ENCODE measurements at places on chromosomes 2 and 18.
A peak's percentile ranks its signal among the peaks of the same experiment; 100 is the strongest.

- DNase-seq, result no peak
These were observed 4.1 kb upstream of the PTPN18 start for GRCh38 chr2:130351711-130352110.

DNA sequence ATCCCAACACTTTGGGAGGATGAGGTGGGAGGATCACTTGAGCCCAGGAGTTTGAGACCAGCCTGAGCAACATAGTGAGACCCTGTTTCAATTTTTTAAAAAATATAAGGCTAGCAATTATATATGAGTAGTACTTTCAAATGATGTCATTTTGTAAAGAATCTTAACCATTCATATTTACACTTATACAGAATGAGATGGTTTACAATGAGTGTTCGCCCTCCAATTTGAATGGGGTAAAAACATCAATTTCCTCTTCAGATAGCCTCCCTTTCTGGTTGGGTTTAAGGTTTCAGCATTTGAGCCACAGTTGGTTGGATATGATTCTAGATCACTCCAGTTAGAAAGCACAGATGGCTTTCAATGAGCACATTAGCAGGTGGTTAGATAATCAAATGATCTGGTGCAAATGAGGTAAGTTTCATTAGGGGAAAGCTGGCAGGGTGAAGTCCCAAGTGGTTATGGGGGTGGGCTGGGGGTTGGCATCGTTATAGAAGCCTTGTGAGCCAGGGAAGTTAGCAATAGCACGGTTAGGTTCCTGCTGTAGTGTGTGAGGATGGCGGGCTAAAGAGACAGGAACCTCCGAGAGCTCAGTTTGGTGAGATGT lies 63.9 kb downstream of the TRPM8 start:
- DNase-seq, result peak; percentile 58

- no peak for DNase-seq
These were observed 40.5 kb downstream of the RBKS start for GRCh38 chr2:27849558-27850205.

- no peak for DNase-seq
These were observed 5.2 kb upstream of the COMMD1 start for GRCh38 chr2:61900281-61900680.

DNA sequence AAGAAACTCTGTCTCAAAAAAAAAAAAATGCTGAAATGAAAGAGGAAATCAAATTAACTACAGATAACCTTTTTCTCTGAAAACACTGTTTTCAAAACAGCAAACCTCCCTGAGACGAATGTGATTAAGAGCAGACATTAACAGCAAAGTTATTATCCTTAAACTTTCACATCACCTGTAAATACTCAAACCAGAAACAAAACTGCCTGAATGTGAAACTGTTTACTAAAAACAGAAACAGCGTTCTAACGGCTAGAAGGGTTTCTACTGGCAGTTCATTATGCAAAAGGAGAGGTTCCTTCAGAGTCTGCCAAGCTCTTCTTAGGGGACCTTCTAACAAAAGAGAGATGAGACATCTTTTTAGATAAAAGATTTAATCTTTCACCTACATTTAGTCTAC lies 45.9 kb downstream of the PNO1 start:
- DNase-seq, result no peak

- DNase-seq, result no peak
These were observed 2.9 kb upstream of the CTAGE1 start for GRCh38 chr18:22420652-22421051.

- no peak for DNase-seq
These were observed 93.0 kb upstream of the GLI2 start for GRCh38 chr2:120642646-120643045.

GRCh38 chr2:88058191-88058590 lies 2.6 kb upstream of the KRCC1 start:
- DNase-seq, result no peak

DNA sequence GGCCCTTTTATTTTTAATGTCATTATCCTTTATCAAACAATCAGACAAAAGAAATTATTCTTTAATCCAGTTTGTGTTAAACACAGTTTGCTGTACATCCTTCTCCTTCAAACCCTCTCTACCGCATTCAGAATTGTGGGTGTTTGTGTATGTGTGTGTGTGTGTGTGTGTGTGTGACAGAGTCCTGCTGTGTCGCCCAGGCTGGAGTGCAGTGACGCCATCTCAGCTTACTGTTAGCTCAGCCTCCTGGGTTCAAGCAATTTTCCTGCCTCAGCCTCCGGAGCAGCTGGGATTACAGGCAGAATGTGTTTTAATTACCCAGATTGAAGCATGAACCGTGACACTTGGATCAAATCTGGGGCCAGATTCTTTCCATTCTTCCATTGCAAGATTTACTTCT lies 723.7 kb downstream of the DCDC2C start:
- no peak for DNase-seq

DNA sequence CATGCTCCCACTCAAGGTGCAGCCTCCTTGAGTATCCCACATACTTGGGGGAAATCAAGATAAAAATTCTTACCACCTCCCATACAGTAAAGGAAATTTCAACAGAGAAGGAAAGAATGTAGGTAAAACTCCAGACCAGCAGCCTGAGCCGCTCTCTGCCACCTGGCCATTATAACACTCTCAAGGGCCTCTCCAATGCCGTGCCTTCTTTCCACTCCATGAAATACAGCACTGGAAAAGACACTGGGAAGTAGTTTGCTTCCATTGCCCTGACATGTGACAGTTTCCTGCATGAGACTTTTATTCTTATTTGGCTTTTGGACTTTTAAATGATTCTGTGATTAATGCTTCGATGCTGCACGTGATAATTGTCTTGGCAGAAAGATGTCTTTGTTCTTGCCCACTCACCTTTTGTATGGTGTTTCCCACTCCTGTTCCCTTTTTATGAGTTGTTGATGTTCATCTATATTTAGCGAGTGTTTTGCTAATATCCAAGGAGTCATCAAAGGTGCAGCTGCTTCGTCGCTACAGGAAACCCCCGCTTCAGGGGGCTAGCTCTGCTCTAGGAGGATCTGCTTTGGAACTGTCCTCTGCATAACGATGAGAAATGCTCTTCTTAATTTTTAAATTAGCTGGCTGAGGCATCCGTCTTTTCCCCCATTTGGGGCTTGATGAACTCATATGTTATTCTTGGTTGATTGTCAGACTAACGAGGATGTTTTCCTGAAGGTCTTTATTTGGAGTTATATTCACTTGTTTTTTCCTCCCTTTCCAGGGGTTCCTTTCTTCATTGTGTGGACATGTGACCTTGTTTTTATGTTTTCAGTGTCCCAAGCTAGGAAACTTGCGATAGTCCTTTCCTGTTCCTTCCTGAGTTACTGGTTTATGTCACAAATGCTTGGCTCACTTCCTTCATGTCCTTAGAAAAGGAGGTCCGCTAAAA lies 179.4 kb downstream of the TXNL1 start:
- DNase-seq, result no peak

GRCh38 chr2:25964891-25965290 lies 17.4 kb downstream of the KIF3C start:
- DNase-seq, result no peak

DNA sequence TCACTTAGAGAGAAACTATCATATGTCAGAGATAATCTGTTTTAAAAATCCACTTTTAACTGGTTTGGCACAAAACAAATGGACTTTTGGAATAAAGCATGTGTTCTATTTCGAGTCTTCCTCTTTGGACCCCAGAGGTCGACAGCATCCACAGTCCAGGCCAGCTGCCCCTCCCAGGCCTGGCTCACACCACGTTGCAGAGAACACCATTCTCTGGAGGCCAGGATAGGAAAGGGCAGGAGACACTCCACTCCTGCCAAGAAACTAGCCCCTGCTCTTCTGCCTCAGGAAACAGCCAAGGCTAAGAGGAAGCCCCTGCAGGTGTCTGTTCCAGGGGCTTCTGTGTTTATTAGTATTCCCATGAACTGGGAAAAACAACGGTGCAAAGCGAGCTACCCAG lies 456.6 kb upstream of the ID2 start:
- no peak for DNase-seq

- DNase-seq, result no peak
These were observed 14.5 kb downstream of the CLIP4 start for GRCh38 chr2:29129586-29130281.

- DNase-seq, result no peak
These were observed 16.4 kb upstream of the ST3GAL5 start for GRCh38 chr2:85905187-85905666.

DNA sequence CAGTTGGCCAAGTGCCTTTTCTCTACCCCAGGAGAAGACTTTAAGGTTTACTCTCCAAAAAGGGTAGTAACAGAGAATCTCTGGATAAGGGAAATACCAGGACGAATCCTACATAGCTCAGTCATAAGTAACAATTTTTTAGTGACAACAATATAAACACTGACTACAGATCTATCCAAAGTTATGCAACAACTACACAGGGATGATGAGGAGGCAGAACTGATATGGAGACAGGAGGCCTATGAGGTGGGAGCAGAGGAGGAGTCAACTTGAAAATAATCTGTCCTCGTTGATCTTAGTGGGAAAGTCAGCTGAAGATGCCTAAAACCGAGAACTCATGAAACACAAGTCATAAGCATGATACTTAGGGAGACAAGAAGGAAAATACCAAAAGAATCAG lies 40.2 kb downstream of the SLC35F5 start:
- DNase-seq, result no peak

GRCh38 chr2:161170958-161171932 lies 11.0 kb downstream of the TANK start:
- no peak for DNase-seq

All from NCI-H446 (cell line).